Naive thymus-derived CD8-positive, alpha-beta T cell (primary cell): ENCODE measurements at places on chromosomes 4 and X.

GRCh38 chrX:107827030-107827831, 1.6 kb downstream of the MID2 start:
- no peak for DNase-seq

DNA sequence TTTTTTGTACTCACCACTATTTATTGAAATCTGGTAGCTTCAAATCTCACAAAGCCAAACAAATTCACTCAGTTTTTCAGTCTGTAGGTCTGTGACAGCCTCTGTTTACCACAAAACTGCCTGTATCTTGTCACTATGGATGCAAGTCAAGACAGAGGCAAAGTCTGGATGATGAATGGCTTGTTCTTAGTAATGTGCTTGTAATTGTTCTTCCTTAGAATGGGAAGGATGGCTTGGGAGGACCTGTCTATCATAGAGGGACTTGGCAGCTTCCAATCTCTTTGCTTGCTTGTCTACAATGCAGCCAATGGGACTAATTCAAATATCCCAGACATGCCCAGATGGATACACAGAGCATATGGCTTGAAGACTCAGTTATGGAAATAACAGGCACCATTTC, 141.2 kb upstream of the SCML1 start:
- no peak for DNase-seq

DNA sequence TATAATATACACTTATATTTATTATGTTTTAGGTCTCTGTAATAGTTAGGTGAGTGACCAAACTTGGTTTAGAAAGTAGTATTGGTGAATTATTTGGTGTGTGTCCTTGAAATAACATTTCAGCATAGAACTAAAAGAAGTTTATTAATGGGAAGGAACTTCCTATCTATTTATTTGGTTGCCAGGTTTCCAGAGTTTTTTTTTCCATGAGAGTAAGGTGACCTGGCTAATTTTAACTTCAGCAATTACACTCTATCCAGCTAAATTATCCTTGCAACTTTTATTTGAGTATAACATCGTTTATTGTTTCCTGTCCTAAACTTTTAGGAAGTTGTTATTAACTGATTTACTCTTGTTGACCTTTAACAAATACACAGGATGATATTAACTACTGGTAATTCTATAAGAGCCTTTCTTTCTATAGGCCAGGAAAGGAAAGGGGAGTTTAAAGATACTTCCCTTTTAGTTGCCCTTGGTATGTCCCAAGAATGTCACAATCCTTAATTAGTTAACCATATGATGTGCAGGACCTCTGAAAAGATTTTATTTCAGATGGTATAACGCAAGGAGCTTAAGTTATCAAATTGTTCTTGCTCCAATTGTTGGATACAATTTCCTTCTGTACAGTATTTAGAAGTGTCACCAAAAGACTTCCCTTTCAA, 18.9 kb downstream of the PRDM8 start:
- DNase-seq = no peak

DNA sequence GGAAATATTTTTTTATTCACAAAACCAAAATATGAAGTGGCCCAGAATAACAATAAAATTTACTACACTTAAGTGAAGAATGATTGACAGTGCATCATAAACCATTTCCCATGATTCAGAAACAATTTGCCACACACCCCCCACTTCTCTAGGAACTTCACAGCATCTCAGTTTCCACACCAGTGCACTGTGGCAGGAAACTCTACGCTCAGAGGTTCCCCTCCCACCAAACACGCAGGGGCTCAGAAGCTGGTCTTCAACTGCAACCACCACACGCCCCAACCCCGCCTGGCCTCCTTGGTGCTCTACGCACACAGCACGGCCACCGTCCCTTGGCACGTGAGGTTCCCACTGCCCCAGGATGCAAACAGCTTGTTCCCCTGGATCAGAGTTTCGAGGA, 63.7 kb downstream of the ZFYVE28 start:
- DNase-seq = peak; percentile 64

- DNase-seq = no peak
These were observed 6.9 kb upstream of the STK32B start for GRCh38 chr4:5044341-5044740.

GRCh38 chr4:137674066-137674465, 141.8 kb upstream of the PCDH18 start:
- no peak for DNase-seq

- no peak for DNase-seq
These were observed 18.1 kb upstream of the CXCL2 start for GRCh38 chr4:74117024-74117534.

DNA sequence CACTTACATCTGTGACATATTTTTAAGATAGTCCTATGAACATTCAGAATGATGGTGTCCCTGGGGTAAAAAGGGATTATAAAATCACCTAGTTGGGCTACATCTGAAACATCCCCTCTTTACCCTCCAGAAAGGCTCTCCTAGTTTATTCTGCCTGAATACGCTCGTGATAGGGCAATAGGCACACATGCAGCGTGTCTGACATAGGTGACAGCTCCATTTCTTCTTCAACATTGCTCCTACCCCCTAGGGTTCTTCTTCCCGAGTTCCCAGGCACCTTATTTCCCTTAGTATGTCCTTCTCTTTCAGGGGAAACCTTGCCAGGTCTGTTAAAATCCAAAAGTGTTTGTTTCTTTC, 27.1 kb upstream of the CFAP299 start:
- DNase-seq = no peak

GRCh38 chr4:180240670-180241069, 2002.5 kb upstream of the TENM3 start:
- no peak for DNase-seq

DNA sequence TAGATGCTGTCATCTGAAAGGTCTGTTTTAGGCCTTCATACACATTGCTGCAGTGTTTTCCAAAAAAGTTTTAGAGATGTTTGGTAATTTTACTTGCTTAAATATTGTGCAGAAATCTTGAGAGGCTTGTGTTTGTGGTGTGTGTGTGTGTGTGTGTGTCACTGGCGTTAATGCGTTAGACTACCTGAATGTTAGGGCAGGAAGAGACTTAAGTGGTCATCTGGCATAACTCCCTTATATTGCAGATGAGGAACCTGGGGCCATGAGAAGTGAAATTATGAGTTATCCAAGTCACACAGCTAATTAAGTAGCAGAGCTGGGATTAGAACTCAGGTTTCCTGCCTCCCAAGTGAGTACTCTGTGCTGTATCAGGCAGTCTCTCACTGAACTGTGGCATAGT, 1.4 kb downstream of the LSM6 start:
- no peak for DNase-seq

DNA sequence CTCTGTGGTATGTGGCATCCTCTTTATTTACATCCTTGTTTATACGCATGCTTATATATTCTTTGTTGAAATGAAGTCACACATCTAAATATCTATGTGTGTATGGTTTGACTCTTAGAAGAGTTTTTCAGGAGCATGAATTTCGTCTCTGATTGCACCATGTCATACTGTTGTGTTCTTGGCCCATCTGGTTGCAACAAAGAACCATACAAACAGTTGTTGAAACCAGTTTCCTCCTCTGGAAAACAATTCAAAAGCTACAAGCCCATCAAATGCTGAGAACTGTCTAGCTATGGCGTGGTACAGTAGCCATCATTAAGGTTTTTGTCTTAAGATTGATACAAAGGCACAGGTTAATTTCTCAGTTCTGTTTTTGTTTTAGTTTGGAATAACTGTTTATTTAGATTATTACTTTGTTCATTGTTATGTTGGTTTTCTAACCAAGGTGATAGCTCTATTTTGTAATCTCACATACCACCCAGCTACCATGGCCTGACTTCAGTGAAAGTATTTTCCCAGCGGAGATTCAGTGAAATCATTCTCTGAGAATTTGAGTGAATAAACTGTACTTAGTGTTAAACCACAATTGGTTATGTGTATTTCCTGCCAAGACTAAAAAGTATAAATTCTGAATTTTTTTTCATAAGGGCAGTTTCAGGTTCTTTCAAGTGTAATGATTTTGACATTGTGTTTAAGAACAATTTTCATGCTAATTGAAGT, 91.0 kb downstream of the ARHGAP24 start:
- no peak for DNase-seq

- no peak for DNase-seq
These were observed 5.0 kb downstream of the TRIM75 start for GRCh38 chr4:165058666-165059065.

- no peak for DNase-seq
These were observed 119.7 kb downstream of the MGST2 start for GRCh38 chr4:139785356-139785755.

DNA sequence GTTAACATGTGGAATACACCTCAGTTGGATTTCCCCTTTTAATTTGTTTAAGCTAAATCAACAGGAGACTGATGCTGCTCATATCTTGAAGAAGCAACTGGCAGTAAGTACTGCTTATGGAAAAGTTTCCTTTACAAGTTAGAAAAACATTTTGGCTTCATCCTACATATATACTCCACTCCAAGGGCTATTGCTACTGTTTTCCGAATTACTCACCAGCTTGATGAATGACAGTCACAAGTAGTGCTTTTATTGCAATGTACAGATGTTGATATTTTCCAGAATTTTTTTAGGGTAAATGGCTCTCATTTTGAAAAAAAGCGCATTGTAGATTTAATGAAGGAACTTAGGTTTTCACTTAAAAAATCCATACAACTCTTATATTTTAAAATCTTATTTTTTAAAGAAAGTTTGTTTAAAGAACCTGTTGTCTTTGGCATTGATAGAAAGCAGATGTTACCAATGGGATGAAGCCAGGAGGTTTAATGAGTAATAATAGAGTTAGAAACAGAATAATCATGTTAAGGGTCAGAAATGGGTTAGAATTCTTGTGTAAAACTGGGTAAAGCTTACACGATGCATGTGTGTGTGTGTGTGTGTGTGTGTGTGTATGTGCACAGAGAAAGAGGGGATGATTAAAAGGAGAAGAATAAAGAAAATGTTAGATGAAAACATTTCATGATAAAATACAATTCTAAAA, 272.9 kb downstream of the CFAP299 start:
- no peak for DNase-seq

DNA sequence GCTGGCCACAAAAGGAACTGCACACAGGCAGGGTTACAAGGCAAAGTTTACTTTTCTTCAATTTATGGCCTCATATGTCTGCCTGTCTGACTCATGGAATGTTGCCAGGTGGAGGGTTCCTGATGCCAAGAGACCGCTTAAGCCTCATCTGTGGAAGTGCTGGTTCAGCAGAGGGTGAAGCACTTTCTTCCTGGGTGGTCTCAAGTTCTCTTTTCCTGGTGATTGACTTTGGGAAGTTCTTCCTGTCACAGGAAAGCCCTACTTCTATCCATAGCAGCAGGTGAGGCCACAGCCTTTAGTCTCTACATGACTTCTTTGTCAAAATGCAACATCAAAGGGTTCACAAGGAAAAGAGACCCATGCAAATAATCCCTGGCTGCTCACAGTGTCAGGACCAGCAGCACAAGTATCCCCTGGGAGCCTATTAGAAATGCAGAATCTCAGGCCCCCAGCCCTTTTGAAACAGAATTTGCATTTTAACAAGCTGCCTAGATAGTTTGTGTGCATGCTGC, 81.4 kb upstream of the IGFBP7 start:
- DNase-seq = no peak

DNA sequence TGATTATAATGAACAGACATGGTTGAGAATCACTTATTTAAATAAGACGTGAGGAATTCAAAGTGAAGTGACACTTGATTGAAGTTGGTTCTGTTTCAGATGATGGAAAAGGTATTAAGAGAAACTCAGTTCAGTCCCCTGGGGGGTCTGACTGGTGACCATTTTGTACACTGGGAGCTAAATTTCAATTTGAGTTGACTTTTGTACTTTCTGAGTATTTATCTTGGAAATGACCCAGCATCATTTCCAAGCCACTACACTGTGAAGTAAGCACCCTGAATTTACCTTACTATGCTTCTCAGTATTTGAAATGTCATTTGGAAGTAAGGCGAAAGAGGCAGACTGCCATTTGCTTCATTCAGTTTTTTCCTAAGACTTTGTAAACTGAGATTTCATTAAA, 73.4 kb downstream of the CNOT6L start:
- no peak for DNase-seq

- DNase-seq = no peak
These were observed 85.7 kb upstream of the EXOC1L start for GRCh38 chr4:55733932-55734331.

GRCh38 chrX:31291131-31291530, 219.3 kb upstream of the FTHL17 start:
- no peak for DNase-seq

DNA sequence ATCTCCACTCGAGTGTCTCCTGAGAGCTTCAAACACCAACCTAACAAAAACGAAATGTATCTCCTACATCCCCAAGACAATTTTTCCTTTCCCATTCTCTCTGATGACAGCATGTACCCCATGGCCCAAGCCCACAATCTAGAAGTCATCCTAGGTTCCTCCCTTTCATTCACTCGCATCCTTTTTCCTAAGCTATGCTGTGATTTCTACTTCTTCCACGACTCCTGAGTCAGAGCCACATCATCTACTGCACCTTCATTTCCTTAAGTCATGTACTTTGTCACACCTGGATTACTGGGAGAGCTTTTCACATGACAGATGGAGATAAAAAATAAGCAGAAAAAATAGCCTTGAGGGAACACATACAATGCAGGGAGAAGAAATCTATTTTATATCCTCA, 20.1 kb downstream of the C4orf36 start:
- DNase-seq = no peak

DNA sequence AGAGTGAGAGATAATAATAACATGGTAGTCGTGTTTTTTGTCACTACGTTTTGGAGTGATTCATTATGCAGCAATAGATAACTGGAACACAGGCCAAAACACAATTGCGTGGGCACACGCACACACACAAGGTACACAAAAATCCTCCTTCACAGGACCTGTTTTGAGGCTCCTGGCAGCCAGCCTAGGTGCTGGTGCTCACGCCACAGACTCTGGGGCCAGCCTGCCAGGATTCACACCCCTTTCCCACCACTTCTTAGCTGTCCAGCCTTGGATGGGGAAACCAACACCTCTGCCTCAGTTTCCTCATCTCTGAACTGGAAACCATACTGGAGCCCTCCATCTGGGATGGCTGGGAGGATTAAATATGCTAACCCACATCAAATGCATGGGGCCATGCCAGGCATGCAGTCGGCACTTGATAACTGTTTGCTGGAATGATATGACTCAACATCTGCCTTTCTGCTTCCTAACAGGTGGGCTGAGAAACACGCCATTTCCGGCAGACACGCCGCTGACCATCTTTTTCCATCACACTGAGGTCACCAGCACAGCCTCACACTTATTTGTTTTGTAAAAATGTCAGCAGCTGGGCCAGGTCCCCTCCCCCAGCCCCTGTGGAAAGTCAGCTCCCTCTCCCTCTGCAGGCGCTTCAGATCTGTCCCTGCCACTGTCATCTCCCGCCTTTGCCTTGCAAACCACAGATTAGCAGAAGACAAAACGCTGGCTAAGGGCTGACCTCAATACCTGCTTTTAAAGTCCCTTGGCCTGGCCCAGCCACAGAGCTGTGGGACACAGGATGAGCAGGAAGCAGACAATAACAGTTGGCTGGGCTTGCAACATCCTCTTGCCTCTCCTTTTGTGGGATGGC, 237.5 kb downstream of the BCOR start:
- peak; percentile 39 for DNase-seq

- no peak for DNase-seq
These were observed 10.8 kb upstream of the POLA1 start for GRCh38 chrX:24682739-24683432.
